Stimulated activated CD4-positive, alpha-beta T cell treated with anti-CD3 and anti-CD28 coated beads, TNF-alpha, amount 100 ng/mL, for 24 hours (primary cell): ENCODE measurements at places on chromosomes 16 and 17.

DNA sequence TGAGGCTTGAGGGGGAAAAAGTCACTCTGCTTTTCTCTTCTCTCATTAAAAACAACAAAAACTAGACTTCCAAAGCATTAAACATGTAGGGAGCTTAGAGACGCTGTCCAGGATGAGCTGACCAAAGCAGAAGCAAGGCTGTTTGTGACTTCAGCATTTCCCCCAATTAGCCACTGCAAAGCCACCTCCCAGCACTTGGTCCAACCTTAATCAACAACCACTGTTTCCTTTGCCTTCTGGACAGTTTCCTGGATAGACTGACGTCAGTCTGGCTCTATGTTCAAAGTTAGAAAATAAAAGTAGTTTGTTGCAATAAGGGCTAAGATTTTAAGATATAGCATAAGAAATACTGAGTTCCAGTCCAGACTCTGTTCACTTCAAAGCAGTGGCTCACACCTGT is 3.1 kb downstream of the TMEM231 start:
- no peak for DNase-seq

DNA sequence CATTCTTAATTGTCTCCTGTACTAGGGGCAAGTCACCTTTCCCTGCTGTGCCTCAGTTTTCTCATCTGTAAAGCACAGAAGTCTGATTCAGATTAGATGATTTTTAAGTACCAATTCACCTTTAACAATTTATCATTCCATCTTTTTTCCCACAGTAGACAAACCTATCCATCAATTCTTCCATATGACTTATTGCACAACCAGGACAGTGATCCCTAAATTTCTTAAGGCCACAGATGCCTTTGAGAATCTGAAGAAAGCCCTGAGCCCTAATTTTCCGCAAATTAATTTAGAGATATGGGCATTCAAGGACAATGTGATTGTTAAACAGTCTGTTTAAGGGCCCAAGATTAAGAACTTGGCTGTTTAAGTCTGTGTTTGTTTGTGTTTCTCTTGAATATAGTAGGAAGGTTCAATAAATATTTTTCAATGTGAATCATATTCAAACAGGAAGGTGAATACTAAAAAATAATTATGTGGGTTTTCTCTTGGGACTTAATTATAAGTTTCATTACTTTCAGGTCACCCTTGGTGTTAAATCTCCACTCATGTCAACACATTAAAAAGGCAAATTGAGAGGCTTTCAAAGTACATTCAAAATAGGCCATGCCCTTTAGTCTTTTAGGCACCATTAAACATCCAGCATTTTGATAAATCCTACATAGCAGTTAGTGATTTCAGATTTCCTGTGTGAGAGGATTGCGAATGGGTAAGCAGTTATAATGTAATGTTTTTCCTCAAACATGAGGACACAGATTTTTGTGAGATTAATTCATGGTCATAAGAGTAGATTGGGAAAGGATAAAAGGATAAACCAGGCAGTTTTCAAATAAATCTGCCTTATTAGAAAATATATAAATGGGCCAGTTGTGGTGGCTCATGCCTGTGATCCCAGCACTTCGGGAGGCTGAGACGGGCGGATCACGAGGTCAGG is 34.9 kb upstream of the MMD start:
- DNase-seq, result no peak

DNA sequence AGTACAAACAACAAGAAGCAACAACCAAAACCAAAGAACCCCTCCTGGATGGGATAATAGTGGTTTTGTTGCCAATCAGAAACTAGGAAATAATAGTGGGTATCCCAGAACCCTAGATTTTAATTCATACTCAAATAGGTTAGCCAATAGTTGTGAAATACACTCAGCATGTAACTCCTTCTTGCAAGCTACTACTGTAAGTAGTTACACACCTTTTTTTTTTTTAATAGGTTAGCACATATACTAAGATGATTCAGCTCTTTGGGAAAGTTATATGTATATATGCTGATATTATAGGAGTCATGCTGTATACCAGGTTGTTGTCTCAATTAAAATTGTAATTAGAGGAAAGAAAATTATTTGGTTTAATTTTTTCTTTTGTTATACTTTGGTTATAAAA is 92.5 kb upstream of the HAS3 start:
- no peak for DNase-seq

- DNase-seq, result no peak
Observed at GRCh38 chr17:28340374-28340773, 4.8 kb downstream of the TNFAIP1 start.

DNA sequence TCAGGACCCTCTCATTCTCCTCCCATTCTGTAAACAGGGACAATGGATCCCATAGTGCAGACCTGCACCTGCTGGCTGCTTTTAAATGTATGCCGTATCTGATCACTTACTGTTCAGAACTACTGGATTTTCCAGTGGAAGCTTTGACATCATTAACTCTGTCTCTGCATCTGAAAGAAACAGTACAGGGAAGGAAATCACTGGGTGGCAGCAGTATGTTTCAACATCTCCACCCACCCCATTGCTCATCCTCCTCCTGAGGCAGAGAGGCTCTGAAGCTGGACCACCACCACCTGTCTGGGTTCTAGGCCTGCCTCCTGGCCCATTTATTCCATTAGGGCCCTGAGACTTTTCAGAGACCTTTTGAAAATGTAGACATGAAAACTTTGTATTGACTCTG is 2.6 kb downstream of the CCL15 start:
- DNase-seq, result no peak

DNA sequence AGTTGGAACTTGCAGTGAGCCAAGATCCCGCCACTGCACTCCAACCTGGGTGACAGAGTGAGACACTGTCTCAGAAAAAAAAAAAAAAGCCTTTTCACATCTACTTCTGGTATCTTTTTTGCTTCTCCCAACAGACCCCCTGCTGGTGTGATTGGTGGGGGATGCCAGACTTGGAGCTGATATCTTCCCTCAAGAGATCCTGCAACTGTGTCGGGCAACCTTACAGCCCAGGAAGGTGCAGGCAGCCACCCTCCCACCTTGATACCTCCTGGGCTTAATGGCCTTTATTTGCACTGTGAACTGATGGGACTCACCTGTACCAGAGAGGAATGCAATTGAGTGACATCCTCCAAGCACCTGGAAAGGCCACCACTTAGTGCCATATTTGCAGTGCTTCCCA is 142.3 kb downstream of the RGS9 start:
- DNase-seq, result no peak

GRCh38 chr16:23914946-23915530 is 79.3 kb downstream of the PRKCB start:
- no peak for DNase-seq

GRCh38 chr17:76370261-76370993 is 14.0 kb upstream of the SPHK1 start:
- DNase-seq, result no peak

- DNase-seq, result no peak
Observed at GRCh38 chr16:28863929-28864793, 518 bp downstream of the SH2B1 start.

DNA sequence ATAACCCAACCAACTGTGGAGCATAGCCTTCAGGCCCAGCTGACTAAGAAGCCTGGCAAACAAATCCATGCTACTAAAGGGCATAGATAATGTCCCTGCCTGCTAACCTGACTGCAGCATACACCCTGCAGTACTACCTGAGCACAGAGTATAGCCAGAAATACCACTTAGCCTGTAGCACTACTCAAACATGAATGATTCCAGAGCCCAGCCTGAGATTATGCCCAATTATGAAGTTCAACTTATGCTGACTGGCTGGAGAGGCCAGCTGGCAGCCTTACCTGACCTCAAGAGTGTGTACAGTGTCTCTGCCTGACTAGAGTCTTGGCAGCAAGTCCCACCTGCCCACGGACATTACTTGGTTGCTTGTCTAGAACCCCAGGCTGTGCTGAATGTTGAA is 1265.3 kb downstream of the CDH11 start:
- no peak for DNase-seq

DNA sequence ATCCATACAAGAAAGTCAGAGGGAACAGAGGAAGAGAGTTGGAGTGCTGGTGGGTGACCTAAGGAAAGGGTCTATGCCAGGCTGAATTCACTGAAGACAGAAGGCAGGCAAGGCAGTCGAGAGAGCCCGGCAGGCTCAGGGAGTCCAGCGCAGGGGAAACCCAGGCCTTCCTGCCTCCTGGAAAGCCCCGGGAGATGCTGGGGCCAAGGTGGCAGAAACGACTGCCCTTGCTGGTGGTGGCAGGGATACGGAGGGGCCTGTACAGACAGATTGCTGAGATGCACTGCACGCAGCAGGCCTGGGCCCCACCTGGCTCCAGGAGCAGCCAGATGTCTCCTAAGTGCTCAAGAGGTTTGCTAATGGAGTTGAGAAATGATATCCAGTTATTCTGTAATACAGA is 59.8 kb downstream of the GTF3C1 start:
- no peak for DNase-seq

DNA sequence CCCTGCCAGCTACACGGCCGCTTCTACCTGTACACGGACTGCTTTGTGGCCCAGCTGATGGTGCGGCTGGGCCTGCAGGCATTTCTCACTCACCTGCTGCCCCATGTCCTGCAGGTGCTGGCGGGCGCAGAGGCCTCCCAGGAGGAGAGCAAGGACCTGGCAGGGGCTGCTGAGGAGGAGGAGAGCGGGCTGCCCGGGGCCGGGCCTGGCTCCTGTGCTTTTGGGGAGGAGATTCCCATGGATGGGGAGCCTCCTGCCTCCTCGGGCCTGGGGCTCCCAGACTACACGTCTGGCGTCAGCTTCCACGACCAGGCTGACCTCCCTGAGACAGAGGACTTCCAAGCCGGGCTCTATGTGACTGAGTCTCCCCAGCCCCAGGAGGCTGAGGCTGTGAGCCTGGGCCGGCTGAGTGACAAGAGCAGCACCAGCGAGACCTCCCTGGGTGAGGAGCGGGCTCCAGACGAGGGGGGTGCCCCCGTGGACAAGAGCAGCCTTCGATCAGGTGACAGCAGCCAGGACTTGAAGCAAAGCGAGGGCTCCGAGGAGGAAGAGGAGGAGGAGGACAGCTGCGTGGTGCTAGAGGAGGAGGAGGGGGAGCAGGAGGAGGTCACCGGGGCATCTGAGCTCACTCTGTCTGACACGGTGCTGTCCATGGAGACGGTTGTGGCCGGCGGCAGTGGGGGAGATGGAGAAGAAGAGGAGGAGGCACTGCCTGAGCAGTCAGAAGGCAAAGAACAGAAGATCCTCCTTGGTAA is 3.5 kb downstream of the WDR81 start:
- DNase-seq, result no peak

- DNase-seq, result no peak
Observed at GRCh38 chr17:15377616-15378015, 36.2 kb upstream of the TEKT3 start.

DNA sequence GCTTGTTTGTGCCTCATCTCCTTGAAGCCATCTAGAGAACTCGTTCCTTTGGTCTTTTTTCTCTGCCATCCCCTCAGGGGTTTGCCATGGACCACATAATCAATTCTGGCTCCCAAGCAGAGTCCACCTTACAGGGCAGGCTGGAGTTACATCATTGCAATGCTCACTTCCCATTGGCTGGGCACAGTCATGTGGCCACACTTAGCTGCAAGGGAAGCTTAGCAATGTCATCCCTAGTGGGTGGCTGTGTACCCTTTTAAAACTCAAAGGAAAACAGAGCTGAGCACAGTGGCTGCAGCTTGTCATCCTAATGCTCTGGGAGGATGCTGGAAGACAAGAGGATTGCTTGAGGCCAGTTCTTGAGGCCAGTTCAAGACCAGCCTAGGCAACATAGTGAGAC is 41.9 kb upstream of the POLR3E start:
- DNase-seq, result no peak

DNA sequence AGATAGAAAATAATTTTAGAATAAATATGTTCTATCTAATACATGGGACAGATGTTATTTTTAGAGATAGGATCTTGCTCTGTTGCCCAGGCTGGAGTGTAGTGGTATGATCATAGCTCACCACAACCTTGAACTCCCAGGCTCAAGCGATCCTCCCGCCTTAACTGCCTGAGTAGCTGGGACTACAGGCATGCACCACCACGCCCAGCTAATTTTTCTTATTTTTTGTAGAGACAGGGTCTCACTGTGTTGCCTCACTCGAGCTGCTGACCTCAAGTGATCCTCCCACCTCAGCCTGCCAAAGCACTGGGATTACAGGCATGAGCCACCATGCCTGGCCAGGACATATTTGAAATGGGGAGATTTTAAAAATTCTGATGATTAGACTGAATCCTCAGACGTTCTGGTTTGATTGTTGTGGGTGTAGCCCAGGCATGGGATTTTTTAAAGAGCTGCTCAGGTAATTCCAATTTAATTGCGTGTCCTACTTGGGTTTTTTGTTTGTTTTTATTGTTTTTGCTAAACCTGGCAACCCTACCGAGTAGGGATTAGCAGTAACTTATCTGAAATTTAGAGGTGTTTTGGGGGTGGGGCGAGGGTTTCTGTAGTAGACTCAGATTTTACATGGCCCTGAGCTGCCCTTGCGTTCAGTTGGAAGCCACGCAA is 142.9 kb downstream of the RAB11FIP4 start:
- DNase-seq, result no peak

DNA sequence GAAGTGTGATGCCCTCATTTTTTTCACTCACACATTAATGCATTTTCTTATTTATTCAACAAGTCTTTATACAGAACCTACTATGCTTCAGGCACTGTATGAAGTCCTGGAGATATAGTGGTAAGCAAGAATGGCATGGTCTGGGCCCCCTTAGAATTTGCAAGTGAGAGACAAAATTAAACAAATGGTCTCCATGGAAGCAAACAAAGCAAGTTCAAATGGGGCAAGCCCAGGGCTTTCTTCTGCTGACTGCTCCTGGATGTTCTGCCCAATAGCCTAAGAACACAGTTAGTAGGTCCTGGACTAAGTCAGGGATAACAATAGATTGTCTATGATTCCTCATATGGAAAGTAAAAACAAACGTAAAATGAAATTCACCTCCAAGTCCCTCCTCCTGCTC is 31.3 kb upstream of the DDX52 start:
- no peak for DNase-seq

- no peak for DNase-seq
Observed at GRCh38 chr17:4436381-4436780, 2.6 kb downstream of the SPNS3 start.

DNA sequence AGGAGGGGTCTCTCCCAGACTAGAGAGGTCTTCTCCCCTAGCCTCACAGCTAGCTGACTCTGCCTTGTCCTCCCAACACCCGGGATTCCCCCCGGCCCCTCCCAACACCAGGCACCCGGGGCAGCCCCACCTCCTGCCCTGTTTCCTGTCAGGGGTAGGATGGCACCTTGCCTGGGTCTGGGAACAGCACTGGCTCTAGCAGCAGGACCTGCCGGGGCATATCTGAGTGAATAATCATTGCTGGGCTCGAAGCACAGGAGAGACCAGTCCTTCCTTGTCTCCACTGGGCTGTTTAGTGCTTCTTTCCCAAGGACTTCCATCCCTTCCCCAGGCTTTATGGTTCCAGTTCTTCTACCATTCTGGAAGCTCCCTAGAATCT is 25.7 kb downstream of the MINK1 start:
- DNase-seq, result no peak
